ENCODE measurements at places on chromosomes 6 and 20. TPM values are rescaled to one million over a fixed set of nuclear protein-coding genes. Genes with fewer than 3 reads are reported as not detected.

- H3K27me3 ChIP-seq, result no peaks in the 10 kb centered on the region
- no peaks in the 10 kb centered on the region for H3K36me3 ChIP-seq
- H3K27ac ChIP-seq, result peak overlapping the region; percentile 57
- DNase-seq, result no peak
- peaks cover 24% of the 10 kb centered on the region for H3K4me1 ChIP-seq
Measured at GRCh38 chr6:34816635-34817301, 24.9 kb downstream of the BLTP3A start.

- no peak overlapping the region for H3K4me3 ChIP-seq
- H3K27me3 ChIP-seq, result no peaks in the 10 kb centered on the region
- no peak overlapping the region for H3K27ac ChIP-seq
Measured at GRCh38 chr6:57183336-57183735, 11.2 kb downstream of the BAG2 start.

GRCh38 chr20:1720226-1720625 lies 62.6 kb upstream of the SIRPG start:
- no peak for DNase-seq
- no peaks in the 10 kb centered on the region for H3K4me1 ChIP-seq
- H3K27ac ChIP-seq, result no peak overlapping the region

GRCh38 chr6:54053881-54054391 lies 57.3 kb upstream of the MLIP start:
- no peaks in the 10 kb centered on the region for H3K36me3 ChIP-seq
- no peak for DNase-seq
- H3K4me3 ChIP-seq, result peak overlapping the region; percentile 42
- peaks cover 11% of the 10 kb centered on the region for H3K4me1 ChIP-seq

DNA sequence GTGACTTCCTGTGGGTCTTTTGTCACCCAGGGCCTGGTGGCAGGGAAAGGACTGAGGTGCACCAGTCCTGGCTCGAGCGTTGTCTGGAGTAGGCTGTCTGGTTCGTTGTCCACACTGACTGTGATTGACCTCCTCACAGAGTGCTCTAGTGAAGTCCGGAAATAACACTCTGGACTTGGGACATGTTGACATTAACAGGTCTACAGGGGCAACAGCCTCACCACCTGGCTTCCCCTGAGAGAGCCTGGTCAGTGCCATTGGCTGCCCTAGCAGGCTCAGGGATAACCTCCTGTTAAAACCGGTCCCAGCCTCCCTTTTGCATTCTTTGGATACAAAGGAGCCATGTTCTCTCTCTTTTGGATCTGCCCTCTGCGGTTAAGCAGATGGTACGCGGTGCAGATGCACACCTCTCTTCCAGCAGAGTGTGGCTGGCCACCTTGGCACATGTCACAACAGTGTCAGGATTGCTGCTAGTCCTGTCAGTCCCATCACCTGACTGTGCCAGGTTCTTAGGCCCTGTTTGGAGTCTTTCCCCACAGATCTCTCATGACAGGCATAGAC lies 46.2 kb downstream of the CDS2 start:
- peaks cover 7% of the 10 kb centered on the region for H3K4me1 ChIP-seq
- H3K27me3 ChIP-seq, result no peaks in the 10 kb centered on the region
- no peak overlapping the region for H3K4me3 ChIP-seq
- DNase-seq, result no peak
- H3K27ac ChIP-seq, result no peak overlapping the region

DNA sequence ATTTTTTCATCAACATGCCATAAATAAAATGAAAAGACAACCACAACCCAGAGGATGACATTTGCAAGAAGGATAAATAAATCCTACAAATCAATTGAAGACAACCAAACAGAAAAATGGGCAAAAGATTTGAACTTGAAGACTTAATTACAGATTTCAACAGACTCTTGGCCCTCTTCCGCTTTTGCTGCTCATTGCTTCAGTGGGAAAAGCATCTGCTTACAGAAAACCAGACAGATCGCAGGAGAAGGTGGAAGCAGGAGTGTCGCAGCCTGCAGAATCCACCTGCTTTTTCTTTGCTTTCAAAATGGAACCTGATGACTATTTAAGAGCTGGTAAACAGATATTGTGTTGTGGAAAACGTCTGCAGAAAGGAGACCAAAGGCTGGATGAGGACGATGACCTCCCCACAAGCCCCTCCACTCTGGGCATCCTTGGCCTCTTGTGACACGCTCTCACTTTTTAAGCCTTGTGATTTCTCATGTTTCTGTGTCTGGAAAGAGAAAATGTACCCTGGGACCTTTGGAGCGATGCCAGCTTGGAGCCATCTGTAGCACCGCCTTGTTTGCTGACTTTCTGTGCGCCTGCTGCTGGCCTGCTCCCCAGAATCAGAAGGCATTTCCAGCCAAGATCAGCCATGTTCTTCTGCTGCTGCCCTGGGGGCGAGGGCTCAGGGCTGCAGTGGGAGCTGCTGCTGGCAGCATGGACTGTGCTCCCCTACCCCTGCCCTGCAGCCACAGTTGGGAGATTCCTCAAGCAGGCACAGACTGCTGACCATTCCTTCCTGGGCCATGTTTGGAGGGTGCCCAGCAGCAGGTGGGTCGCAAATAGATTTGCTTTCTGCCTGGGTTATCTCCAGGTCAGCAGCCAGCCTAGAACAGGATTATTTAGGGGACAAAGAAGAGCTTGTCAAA lies 3.6 kb upstream of the CSTL1 start:
- H3K4me3 ChIP-seq, result no peak overlapping the region
- H3K4me1 ChIP-seq, result peaks cover 3% of the 10 kb centered on the region
- H3K27me3 ChIP-seq, result peaks cover 5% of the 10 kb centered on the region
- no peaks in the 10 kb centered on the region for H3K36me3 ChIP-seq
- no peak for DNase-seq

DNA sequence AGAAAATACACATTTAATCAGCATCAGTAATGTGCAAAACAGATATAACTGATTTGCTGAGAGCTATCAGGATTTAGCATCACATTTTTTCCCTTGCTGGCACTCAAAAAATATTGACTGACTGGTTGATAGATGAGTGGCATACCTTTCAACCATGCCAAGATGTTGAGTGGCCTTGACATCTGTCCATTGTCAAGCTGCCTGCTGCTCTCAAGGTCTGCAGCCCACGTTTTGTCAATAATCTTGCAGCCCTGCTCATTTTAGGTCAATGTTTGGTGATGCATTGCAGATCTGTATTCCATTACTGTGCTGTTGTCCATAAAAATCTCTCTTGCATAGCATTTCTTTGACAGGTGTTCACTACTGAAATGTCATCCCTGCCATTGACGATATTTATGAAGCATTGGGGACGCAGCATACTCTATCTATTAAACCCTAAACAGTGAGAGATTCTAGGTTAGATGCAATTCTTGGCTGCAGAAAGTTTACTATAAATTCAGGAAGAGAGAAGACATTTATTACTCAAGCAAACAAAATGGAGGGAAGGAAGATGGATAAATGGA lies 111.6 kb downstream of the BFSP1 start:
- no peaks in the 10 kb centered on the region for H3K4me1 ChIP-seq
- H3K27me3 ChIP-seq, result peaks cover 37% of the 10 kb centered on the region
- H3K36me3 ChIP-seq, result no peaks in the 10 kb centered on the region
- no peak overlapping the region for H3K4me3 ChIP-seq

The HDGFL1 gene
- 0.11 TPM for total RNA-seq

The KCNK5 gene
- 2.9 TPM for total RNA-seq

The PSORS1C2 gene
- total RNA-seq, result not detected

The MCCD1 gene
- total RNA-seq, result not detected
